ENCODE measurements at places on chromosomes 1 and 21.

DNA sequence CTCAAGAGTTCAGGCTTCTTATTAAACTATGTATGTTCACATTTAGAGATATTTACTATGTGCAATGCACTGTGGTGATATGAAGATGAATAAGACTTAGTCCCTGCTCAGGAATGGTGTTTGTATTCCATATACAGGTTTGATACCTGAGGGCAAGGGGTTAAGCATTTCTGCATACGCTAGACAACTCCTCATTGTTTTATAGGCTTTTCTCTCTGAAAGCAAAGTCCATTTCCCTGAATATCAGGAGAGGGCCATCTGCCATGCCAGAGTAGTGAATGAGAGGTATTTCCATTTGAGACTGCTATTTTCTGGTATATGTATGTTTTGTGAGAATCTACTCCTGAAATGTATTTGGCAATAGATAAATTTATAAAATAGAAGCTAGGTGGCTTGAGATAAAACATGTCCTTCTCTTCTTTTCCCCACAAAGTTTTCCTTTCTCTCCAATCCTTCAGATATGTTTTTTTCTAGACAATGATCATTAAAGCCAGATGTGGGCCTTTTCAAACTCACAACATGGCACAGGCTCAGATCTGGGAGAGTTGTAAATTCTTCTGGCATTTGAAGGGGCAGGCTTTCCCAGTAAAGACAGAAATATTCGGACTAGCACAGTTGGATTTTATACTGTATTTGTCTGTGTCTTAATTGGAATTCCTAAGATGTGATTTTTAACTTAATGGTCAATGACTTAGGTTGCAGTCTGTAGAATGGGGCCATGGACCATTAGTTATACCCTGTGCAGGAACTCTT, 73.3 kb upstream of the WDR26 start:
- no peak for DNase-seq

GRCh38 chr1:247701338-247701737, 15.1 kb downstream of the OR6F1 start:
- no peak for DNase-seq

DNA sequence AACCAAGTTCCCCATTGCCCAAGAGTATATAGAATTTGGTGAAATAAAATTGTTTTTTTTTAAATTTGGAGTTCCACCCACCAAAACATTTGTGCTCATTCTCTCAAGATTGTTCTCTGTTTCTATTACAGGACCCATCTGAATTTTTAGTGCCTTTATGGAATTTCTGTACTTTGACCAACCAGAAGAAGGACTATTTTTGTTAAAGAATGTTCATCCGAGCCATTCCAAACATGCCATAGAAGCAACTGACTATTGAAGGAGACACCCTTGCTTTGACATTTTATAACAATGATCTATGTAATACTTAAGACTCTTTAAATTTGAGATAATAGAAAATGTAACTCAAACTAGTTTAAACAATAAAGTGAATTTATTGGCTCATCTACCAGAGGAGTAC, 655.7 kb upstream of the ADAMTS5 start:
- DNase-seq = no peak

- DNase-seq = no peak
These were observed 12.5 kb upstream of the PKP1 start for GRCh38 chr1:201270616-201271390.

DNA sequence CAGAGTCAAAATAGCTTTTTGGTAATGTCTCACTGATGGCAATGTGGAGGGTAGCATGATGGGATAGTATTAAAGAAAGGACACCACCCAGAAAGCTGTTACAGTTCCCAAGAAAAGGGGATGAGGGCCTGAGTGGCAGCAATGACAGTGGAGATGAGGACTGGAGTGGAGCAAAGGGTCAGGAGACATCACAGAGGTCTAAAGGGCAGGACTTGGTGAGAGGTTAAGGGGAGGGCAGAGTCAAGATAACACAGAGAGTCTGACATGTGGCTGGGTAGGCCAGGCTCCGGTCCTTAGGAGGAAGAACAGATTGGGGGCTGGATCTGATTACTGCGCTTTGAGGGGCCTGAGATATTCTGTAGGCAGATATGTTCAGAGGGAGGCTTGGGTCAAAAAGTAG, 19.3 kb downstream of the ELF3 start:
- no peak for DNase-seq

GRCh38 chr1:167561753-167562152, 8.2 kb upstream of the CREG1 start:
- DNase-seq = no peak

- no peak for DNase-seq
These were observed 281.4 kb downstream of the RPS6KC1 start for GRCh38 chr1:213332491-213332890.

GRCh38 chr1:47179017-47179987, 10.5 kb downstream of the PDZK1IP1 start:
- peak; percentile 75 for DNase-seq

DNA sequence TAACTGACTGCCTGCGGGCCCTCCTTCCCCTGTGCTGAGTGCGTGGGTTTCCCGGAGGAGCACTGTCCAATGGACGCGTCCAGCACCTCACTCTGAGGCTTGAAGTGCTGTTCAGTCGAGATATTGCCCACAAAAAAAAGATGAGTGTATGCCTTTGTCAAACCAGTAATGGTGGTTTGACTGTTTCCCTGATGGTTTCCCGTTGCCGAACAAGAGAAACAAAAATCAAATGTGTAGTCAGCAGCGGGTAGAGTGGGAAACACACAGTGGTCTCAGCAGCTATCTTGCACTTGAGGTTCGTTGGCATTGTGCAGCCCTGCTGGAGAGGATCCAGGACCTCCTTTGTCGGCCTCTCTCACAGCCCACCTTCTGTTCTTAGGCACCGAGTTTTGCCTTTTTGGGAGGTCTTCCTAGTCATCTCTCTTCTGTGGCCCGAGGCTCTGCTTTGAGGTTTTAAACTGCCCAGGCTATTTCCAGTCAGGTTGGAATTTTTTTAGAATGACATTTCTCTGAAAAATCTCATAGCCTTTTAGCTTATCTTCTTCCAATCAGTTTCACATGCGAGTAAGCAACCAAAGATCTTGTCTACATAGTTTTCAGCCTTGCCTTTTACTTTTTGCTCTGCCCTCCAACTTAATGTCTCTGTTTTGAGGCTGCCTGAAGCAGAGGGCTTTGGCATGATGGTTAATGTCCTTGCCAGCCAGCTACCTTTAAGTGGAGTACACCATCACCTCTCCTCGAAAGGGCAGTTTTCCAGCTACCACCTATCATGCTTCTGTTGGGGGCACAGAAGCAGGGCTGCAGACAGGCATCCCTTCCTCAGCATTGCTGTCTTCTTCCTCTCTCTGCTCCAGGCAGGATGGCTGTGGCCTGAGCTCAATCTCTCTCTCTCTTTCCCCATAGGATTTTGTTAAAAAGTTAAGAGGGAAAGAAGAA, 132.3 kb downstream of the URB2 start:
- no peak for DNase-seq

GRCh38 chr1:58981392-58981791, 197.5 kb upstream of the JUN start:
- no peak for DNase-seq

GRCh38 chr21:45364468-45365185, 40.3 kb upstream of the COL18A1 start:
- DNase-seq = no peak

- DNase-seq = no peak
These were observed 27.8 kb downstream of the COL18A1 start for GRCh38 chr21:45432575-45433255.

DNA sequence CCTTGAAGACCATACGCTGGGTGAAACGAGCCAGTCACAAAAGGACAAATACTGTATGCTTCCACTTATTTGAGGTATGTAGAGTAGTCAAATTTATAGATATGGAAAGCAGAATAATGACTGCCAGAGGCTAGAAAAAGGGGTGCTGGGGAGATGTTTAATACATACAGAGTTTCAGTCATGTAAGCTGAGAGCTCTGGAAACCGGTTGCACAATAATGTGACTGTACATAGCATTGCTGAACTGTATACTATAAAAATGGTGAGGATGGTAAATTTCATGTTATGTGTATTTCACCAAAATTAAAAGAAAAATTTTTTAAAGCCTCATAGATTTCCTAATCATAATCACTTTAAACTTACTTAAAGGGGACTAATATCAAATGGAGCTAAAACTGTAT, 110.8 kb downstream of the ZZZ3 start:
- no peak for DNase-seq

DNA sequence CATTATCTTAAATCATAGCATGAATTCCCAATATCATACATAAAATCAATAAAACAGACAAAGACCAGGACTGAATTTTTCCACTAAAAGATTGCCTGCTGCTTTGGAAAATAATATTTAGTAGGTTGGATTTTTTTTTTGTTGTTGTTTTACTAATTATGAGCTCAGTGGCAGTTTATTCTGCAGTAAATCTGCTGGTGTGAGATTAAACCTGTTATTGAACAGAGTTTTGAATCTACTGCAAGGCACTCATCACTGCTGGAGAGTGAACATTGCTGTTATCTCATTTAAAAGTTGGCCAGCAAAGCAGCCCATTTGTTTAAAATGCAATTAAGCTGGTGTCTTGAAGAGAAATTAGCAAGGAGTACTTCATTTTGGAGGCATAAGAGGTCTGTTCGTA, 986.1 kb downstream of the ADGRL2 start:
- DNase-seq = no peak

DNA sequence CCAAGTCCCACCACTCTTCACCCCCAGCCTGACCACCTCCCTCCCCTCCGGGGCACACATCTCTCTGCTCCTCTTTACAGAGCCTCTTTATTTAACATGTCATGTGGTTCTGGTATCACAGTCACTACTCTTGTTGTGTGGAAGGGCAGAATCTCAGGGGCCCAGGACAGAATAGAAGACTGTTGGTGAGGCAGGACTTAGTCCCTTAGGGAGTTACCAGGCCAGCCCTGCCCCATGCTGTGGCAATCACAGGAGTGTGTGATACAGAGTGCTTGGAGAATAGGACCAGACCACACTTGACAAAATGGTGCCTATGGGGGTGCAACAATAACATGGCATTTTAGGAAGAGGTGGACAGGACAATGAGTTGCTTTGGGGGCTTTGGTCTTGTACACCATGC, 43.0 kb upstream of the CRNN start:
- DNase-seq = no peak

DNA sequence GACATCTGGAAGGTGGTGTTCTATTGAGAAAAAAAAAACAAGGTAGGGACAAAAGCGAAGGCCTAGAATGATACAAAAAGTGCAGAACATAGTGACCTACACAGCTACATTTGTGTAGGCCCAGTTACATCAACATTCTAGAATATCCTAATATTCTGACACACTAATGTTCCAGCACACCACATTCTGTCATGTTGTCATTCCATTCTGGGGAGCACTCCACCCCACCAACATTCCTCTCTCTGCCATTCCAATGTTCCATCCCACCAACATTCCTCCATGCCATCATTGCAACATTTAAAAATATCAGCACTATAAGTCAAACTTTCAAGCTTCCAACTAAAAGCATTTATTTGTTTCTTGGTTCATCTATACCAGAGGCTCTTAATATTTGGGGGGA, 28.5 kb downstream of the COA7 start:
- no peak for DNase-seq

DNA sequence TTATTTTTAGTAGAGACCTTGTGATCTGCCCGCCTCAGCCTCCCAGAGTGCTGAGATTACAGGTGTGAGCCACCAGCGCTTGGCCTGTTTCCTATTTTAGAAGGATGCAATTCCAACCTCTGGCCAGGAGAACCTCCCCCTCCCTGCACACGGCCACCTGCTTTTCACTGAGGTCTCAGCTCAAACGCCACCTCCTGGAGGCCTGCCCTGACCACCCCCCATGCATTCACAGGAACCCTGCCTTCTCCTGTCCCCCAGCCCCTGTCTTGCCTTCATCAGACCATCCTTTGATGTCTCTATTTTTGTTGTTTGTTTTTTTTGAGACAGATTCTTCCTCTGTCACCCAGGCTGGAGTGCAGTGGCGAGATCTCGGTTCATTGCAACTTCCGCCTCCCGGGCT, 2.3 kb downstream of the SRM start:
- DNase-seq = no peak

All from stimulated activated CD4-positive, alpha-beta T cell treated with anti-CD3 and anti-CD28 coated beads, Interleukin-4, amount 100 ng/mL, for 1 hour (primary cell).